ENCODE measurements at places on chromosomes 2 and 18.

DNA sequence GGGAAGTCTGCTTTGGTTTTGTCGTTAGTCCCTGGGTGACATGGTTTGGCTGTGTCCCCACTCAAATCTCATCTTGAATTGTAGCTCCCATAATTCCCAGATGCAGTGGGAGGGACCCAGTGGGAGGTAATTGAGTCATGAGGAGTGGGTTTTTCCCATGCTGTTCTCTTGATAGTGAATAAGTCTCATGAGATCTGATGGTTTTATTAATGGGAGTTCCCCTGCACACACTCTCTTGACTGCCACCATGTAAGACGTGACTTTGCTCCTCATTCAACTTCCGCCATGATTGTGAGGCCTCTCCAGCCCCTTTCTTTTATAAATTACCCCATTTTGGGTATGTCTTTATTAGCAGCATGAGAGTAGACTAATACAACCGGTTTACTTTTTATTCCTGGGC lies 405.8 kb upstream of the ID2 start:
- DNase-seq, result no peak

DNA sequence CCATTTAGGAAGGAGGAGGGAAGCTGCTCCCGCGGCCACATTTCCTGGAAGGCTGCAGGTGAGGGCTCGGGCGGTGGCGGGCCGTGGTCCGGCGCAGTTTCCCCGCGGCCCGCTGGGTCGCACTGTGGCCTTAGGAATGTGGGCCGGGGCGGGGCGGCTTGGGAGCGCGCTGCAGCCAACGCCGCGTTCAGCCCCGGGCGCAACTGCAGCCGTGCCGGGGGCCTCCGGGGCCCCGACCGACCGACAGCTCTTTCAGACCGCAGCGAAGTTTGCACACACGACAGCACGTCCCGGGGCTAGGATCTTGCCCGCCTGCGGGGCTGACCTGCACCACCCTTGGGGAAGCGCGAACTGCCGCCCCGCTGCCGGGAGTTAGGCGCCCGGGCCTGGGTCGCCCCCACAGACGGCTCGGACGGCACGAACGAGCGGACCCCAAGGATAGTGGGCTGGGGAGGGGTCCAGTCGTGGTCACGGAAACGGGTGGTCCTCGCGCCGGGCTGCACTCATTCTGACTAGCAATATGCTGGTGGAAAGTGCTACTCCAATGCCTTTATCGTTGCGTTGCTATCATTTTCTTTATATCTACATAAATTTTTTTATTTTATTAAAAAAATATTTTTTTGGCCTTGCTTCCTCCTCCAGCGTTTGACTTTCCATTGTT lies 69.9 kb upstream of the DLX2 start:
- peak; percentile 31 for DNase-seq

DNA sequence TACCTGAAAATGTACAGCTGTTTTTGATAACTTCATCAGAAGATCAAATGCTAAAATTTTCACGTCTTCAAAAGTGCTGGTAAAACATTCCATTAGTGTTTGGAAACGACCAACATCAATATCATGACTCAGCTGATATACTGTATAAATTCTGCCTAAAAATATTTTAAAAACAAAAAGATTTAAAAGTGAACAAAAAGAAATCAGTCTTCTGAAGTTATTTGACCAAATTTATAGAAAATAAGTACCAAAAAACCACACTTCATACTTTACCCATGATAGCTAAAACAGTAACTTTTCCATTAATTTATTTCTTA lies 35.6 kb downstream of the THADA start:
- DNase-seq, result no peak

DNA sequence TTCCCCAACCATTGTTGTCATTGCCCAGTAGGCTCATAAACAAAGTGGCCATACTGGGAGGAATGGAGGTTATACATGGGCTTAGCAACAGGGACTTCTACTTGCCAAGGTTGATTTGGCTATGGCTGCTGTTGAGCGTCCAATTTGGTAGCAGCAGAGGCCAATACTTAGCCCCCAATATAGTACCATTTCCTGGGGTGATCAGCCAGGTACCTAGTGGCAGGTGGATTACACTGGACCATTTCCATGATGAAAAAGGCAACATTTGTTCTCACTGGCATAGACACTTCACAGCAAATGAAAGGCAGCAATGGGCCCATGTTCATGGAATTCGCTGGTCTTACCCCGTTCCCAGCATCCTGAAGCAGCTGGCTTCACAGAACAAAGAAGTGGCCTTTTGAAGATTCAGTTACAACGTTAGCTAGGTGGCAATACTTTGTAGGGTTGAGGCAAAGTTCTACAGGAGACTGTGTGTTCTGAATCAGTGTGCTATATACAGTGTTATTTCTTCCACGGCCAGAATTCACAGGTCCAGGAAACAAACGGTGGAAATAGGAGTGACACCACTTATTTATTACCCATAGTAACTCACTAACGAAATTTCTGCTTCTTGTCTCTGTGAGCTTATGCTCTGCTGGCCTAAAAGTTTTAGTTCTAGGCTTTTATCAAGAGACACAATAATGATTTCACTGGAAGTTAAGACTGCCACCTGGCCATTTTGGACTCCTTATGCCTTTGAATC lies 37.5 kb downstream of the FBXO11 start:
- no peak for DNase-seq

DNA sequence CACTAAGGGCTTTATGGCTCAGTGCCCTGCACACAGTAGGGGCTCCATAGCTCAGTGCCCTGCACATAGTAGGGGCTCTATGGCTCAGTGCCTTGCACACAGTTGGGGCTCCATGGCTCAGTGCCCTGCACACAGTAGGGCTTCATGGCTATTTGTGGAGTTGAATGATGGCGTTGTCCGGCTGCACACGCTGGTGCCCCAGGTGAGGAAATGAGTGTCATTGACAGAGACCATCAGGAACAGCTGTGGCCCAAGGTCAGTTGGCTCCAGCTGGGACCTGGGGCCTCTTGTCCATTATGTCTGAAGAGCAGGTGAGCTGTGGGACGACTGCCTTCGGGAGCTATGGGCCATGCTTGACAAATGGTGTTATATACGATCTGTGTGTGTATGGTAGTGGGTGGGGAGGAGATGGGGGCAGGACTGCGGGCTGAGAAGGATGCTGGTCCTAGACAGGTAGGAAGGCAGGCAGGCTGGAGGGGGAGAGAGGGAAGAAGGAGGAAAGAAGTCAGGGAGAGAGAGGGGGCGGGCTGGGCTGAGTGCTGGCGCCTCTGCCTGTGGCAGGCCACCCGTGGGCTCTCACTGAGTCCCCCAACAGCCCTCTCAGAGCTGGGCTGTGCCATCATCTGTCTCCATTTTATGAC lies 130.6 kb downstream of the CLIP4 start:
- no peak for DNase-seq

GRCh38 chr2:181153886-181154285 lies 173.5 kb downstream of the UBE2E3 start:
- DNase-seq, result no peak

DNA sequence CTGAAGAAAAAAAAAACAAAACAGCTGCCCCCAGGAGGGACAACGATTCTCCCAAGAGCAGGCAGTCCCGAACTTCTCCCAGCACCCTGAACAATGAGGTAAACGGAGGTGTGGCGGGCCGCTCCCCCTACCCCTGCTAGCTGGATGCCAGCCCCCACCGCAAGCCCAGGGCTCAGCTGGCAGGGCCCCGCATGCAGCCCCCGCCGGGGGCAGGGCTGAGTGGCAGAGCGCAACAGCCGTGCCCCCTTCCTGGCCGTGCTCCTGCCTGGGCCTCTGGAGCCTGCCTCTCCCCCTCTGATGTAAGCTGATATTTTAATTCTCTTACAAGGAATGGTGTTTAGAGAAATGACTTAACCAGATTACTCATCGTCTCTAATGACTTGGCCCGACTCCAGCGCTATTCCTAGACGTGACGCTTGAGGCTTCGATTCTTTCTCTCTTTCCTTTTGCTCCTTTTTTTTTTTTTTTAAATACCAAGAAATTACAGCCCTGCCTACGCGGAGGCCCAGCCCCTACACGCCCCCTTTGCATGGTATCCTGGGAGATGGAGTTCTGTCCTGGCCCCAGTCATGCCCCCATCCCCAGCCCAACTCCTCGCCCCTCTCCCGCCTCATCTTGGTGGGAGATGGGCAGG lies 4.6 kb upstream of the ARID5A start:
- no peak for DNase-seq

DNA sequence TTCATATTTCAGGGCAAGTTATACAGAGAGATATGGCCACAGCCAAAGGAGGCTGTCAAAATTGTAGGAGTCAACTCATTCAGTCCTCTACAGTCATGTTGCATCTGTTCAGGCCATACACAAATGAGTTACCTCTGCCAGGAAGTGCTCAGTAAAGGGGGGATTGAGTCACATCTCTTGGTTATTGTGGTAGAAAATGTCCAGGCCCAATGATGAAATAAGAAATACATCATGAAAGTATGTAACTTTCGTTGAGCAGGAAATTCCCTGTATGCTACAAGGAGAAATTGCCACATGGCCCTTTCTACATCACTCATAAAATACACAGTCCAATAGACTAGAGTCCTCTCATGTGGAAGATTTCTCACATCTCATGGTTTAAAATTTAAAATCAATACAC lies 103.9 kb upstream of the COL3A1 start:
- no peak for DNase-seq

GRCh38 chr2:238022594-238023157 lies 38.1 kb upstream of the SCLY start:
- no peak for DNase-seq

DNA sequence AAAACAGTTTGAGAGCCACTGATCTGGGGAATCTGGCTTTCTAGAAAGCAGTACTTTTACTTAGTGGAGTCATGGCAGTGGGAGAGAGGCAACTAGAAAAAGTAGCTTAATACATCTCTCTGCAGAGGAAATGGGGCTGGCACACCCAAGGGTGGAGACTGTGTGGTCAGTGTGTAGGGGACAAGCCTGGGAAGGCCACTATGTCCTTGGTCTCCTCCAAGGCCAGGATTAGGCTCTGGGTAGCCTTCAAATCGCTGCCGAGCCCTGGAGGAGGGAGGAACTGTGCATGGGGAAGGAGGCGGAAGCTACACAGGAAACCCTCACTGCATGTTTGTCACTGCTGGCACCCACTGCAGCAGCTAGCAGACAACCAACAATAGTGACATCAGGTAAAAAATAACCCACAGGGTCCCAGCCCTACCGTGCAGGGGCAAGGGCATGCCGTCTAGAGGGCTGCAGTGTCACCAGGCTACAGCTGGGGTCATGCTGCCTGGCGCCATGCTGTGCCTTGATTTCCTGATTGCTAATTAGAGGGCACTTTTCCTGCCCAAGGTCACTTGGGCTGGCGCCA lies 34.8 kb downstream of the LBH start:
- no peak for DNase-seq

- no peak for DNase-seq
Observed at GRCh38 chr2:53952519-53952918, 18.3 kb downstream of the PSME4 start.

DNA sequence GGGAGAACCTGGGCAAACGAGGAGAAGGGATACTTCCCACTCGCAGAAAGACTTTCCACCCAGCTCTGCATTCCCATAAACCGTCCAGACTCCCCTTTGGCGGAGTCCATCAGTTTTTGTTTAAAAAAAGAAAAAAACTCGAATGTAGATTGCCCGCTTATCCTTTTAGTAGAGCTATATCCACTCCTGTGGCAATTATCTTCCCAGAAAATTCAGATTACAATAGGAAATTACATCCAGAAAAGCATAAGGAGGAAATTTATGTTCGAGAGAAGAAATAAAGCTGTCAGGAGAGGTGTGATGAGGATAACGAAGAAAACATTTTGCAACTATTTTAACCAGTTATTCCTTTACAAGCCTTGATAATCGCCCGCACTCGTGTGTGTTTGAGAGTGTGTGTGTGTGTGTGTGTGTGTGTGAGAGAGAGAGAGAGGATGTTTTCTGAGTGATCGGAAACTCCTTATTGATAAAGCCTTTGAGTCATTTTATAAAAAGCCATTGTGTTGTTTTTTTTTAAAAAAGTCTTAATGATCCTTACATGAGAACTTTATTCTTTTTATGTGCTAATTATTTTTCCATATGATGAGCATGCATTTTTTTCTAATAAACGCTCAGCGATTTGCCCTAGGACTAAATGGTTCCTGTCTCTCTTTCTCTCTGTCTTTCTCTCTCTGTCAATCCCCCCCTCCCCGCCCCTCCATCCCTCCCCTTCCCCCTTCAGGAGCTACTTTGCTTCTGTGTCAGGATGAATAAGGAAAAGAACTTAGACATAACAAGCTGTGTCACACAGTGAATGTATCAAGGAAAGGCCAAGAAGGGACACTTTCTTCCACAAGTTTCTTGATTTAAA lies 1.1 kb upstream of the PPP3R1 start:
- DNase-seq, result peak; percentile 21

- DNase-seq, result no peak
Observed at GRCh38 chr2:98669675-98670074, 61.3 kb downstream of the MGAT4A start.

- DNase-seq, result no peak
Observed at GRCh38 chr2:26579025-26579722, 62.0 kb downstream of the CIB4 start.

GRCh38 chr18:25423760-25424159 lies 71.8 kb upstream of the ZNF521 start:
- DNase-seq, result no peak

GRCh38 chr2:56372071-56372656 lies 188.4 kb downstream of the CCDC85A start:
- DNase-seq, result no peak

- no peak for DNase-seq
Observed at GRCh38 chr18:13993730-13994129, 78.4 kb upstream of the MC2R start.

DNA sequence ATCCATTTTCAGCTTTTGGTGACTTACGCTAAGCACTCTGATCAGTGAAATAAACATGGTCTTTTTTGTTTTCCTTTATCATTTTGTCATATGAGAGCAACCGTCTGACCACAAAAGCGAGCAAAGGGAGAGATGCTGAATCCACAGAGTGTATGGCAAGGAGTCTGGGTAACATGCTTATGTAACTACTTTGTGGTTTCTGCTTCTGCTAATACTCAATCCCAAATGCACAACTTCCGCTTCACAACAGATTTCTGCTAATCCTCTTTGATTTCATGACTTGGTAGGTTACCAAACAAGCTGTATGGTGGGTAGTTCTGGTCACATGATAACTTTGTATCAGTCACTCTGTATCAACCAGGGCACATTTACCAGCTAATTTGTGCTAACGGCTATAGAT lies 908.4 kb upstream of the CRIM1 start:
- DNase-seq, result no peak

DNA sequence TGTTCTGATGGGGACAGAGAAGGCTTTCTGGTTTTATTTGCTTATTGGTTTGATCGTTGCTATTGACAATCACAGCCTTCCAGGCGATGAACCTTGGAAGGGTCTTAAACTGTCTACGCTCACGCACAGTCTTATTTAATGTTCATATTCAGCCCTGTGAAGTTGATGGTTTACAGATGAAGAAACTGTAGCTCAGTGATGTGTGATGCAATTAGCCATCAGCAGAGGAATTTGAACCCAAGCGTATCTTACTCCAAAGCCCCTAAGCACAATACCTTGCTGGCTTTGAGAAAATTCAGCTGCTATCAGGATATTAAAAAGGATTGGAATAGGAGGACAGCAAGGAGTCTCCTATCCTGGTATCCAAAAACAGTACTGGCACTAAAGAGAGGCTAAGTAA lies 98.3 kb upstream of the STPG4 start:
- no peak for DNase-seq

- no peak for DNase-seq
Observed at GRCh38 chr2:94873362-94874276, 2.4 kb downstream of the TEKT4 start.

Data from NCI-H1092 treated with DMSO at 0.1 percent for 48 hours (cell line).